Stimulated activated CD8-positive, alpha-beta memory T cell treated with anti-CD3 and anti-CD28 coated beads, Interleukin-15, amount 100 ng/mL, for 4 hours (primary cell): ENCODE measurements at places on chromosomes 13 and 19.
A peak's percentile ranks its signal among the peaks of the same experiment; 100 is the strongest.

- DNase-seq = no peak
Observed at GRCh38 chr19:12794971-12795381, 3.7 kb downstream of the JUNB start.

GRCh38 chr13:109938255-109938936, 152.0 kb upstream of the IRS2 start:
- no peak for DNase-seq

- DNase-seq = no peak
Observed at GRCh38 chr19:31174948-31175347, 174.3 kb downstream of the TSHZ3 start.

GRCh38 chr13:74550039-74550438, 415.8 kb upstream of the KLF12 start:
- DNase-seq = no peak

- peak; percentile 77 for DNase-seq
Observed at GRCh38 chr19:29671393-29672160, 6.3 kb downstream of the PLEKHF1 start.

GRCh38 chr13:50916701-50917184, 7.2 kb downstream of the RNASEH2B start:
- no peak for DNase-seq

GRCh38 chr13:98415326-98416070, 161.4 kb downstream of the STK24 start:
- DNase-seq = no peak

- no peak for DNase-seq
Observed at GRCh38 chr19:32687681-32688080, 3.9 kb upstream of the NUDT19 start.

- DNase-seq = no peak
Observed at GRCh38 chr13:27199696-27200095, 28.1 kb upstream of the USP12 start.

DNA sequence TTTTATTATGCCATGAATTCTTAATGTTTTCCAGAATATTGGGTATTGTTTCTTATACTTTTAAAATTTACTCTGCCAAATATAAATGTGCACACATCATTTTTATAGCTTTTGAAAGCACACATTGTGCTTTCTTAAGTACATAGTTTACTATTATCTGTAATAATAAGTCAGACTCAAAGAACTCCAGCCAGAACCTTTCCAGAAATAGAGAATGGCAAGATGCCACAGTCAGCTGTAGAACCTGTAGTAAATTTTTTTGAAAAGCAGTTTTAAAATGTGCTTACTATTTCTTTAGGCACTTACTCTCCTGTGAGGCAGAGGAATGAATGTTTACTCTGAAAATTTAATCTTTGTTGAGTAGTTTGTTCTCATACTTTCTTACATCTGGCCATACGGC, 1287.1 kb downstream of the PCDH9 start:
- no peak for DNase-seq

DNA sequence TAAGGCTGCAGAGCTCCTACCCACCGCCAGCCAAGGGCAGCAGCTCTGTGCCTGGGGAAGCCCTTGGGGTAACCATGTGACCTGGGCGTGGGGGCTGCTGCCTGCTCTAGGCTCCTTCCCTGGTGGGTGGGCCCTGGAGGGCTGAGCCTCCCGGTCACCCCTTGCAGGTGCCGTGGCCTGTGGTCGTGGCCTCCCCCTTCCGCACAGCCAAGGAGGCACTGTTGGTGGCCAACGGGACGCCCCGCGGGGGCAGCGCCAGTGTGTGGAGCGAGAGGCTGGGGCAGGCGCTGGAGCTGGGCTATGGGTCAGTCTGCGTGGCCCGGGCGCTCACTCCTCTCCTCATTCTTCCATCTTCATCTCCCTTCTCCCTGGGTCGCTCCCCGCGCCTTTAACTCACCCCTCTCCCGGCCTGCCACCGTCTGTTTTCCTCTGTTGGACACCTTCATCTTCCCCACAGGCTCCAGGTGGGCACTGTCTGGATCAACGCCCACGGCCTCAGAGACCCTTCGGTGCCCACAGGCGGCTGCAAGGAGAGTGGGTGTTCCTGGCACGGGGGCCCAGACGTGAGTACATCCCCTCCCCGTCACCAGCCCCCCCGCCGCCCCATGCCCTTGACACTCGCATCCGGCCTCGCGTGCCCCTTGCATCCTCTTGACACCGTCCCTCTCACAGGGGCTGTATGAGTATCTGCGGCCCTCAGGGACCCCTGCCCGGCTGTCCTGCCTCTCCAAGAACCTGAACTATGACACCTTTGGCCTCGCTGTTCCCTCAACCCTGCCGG, 9.9 kb upstream of the FLT3LG start:
- no peak for DNase-seq

DNA sequence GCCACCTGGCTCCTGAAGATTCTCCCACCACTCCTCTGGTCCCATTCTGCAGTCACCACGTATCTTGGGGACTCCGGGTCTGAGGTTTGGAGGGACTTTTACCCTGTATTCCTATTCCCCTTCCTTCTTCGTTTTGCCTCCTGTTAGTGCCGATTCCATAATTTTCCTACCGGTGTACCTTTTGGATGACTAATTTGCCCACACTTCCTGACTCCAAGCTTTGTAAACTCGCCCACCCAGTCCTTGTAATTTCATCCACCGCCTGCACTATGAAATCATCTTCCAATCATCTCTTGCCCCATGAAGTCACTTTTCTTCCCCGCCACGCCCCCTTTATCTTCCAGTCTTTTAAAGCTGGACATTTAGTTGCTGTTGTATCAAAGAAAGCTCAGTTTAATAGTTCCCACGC, 572 bp downstream of the UCHL3 start:
- no peak for DNase-seq

DNA sequence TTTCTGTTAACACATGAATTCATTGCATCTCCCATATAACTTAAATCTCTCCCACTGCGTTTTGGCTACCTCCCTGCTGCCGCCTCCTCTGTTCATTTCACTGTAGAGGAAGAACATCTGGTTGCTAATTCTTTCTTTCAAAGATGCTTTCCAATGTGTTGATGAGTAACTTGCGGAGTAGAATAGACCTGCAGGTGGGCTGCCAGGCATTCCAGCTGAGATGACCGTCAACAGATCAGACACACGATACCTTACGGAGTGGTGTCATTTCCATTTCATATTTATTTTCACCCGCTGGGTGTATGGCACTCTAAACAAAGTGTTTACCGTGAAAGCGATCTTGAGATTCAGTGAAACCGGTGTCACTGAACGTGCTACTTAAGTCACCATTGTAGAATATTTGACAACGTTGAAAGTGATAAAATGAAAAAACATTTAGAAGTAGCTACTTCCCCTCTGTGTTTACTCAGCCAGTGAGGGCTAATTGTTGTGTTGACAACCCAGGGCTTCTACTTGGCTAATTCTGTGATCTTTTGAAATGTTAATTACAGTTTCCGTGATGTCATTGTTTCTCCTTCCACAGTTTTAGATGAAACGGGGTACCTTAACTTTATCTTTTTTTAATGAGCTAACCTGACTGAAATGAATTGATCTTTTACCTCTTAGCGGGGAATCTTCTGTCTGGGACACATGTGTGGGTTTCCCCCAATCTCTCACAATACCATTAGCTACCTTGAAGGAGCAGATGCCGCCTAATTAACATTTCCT, 228.5 kb upstream of the ARGLU1 start:
- DNase-seq = no peak

GRCh38 chr19:13115936-13116281, 631 bp downstream of the TRMT1 start:
- no peak for DNase-seq

GRCh38 chr13:89372193-89372592, 1701.0 kb downstream of the SLITRK5 start:
- no peak for DNase-seq

DNA sequence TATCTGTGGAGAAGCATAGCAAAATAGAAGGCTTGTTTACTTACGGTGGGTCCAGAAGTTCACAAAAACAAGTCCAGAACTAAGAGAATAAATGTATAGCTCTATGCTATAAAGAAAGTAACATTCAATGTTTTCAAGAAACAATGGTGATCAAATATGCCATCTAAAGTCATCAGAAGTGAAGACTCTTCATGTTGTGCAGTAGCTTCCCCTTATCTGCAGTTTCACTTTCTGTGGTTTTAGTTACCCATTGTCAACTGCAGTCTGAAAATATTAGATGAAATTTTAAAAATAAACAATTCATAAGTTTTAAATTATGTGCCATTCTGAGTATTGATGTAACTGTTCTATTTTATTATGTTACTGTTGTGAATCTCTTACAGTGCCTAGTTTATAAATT, 72.5 kb downstream of the EDNRB start:
- DNase-seq = no peak

GRCh38 chr19:34282611-34283519, 28.5 kb downstream of the GARRE1 start:
- DNase-seq = no peak

- DNase-seq = peak; percentile 74
Observed at GRCh38 chr19:1173845-1174809, at the start of gene SBNO2. Gene SBNO2 (minus strand): TSS chr19:1174268. CDS start chr19:1154276, 19,992 bp downstream.

DNA sequence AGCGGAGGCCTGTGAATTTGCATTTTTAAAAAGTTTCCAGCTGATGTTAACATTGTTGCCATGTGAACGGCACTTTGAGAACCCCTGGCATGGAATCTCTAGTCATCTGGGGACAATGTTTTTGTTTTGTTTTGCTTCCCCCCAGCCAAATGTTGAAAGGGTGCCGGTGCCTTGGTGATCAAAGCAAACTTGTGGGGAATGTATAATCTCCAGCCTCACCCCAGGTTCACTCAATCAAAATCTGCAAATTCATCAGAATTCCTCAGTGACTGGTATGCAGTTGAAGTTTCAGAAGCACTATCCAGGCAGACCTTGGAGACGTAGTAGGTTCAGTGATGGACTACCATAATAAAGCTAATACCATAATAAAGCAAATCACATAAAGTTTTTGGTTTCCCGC, 428.7 kb downstream of the MYO16 start:
- no peak for DNase-seq

DNA sequence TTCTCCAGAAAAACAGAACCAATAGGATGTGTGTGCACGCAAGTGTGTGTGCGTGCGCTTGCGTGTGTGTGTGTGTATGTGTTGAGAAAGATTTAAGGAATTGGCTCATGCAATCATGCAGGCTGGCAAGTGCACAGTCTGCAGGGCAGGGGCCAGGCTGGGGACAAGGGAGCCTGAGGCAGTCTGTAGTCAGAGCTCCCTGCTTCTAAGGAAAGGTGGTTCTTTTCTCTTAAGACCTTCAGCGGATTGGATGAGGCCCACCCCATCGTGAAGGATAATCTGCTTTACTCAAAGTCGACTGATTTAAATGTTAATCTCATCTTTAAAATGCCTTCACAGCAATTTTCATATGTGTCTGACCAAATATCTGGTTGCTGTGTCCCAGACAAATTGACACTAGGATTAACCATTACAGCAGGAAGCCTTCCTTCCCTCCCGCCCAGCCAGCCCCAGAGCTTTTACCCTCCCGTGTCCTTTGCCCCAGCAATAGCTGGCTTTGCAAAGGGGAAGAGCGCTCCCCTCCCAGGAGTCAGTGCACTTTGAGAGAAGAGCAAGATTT, 15.0 kb upstream of the NAXD start:
- DNase-seq = no peak

GRCh38 chr13:98999639-98999952, 21.7 kb upstream of the DOCK9 start:
- no peak for DNase-seq

DNA sequence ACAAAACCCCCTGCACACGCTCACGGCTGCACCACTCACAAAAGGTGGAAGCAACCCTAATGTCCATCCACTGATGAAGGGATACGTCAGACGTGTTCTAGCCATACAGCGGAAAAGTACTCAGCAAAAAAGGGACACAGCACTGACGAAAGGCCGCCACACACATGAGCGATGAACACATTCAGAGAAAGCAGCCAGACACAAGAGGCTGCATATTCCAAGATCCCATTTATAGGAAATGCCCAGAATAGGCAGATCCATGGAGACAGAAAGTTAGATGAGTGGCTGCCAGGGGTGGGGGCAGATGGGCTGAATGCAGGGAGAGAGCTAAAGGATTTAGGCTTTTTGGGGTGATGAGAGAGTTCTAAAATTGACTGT, 3.7 kb downstream of the POLD1 start:
- DNase-seq = no peak

DNA sequence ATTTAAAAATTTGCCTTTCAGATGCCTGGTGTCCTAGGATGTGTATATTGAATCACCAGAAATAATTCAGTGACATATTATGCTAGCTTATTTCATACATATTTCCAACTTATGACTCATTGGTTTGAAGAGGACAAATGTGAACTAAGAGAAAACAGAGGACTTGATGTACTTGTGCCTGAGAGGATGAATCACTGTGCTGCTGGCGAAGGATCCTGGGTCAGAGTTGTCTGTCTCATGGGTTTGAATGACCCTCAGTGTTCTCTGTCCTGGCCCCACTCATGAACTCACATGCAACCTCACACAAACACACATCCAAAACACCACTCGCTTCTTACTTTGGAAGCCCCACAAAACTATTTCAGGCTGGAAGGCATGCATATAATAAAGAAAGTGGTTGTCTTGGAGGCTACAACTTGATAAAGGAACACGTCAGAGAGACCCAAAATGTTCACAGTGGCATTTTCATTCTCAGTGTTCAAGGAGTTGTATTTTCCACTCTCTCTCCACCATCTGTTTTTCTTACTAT, 129.0 kb upstream of the SPRY2 start:
- no peak for DNase-seq

DNA sequence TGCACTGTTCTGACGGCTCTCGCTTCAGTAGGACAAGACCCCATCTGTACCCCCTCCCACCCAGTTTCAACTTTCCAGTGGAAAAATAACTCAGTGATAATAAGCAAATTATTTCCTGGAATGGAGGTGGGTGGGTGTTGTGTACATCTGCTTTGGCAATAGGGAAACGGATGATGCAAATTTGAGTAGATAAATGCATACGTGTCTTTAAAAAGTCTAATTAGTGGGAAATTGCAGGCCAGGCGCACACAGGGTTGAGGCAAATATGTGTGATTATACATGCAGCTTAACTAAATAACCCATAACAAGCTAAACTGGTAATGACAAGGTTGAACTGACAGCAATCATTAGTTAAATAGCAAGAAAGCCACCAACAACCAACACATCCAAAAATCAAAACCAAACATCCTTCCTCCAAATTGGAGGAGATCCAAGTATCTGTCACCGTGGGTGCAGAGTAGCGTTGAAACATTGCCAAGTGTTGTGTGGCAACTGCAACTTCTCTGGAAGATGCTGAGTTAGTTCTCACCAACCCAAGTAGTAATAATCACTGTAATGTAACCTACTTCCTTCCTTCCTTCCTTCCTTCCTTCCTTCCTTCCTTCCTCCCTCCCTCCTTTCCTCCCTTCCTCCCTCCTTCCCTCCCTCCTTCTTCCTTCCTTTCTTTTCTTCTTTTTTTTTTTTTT, 54.6 kb downstream of the TRPM4 start:
- no peak for DNase-seq

GRCh38 chr19:32599736-32600157, 18.8 kb downstream of the PDCD5 start:
- DNase-seq = no peak
